SHP77 treated with DMSO at 0.1 percent for 48 hours (cell line): ENCODE measurements at places on chromosomes 2 and 18.

DNA sequence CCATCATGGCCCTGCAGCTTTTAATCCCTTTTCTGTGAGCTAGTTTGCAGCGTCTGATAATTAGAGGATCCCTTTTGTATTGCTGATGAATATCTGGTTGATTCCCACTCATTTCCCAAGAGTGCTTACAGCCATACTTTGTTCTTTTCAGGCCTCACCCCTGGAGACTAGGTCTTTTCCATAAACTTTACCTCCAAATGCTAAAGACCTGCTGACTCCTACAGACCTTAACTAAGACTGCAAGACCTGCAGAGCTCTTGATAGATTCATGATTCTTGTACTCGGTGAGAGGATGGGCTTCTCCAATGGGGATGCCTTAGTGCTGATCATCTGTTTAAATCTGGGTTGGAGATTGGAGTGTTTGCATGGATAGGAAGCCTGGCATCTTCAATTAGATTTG lies 33.1 kb upstream of the DYNAP start:
- DNase-seq: no peak

DNA sequence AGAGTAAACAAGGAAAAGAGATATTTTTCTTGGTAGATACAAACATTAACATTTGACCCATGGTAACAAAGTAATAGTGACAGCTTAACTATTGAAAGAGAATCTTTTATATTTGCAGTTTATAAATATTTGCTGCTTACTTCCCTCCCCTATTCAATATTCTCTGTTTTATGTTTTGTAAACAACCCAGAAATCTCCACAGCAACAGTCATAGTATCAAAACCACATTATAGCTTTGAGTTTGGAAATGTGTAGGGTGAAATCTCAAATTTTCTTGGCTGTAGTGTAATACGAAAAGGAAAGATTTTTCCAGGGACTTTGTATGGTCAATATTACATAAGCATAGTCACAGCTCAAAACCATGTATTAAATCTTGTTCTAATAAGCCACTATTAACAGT lies 511.2 kb downstream of the METTL4 start:
- DNase-seq: no peak

- no peak for DNase-seq
Observed at GRCh38 chr2:216327447-216327935, 44.8 kb downstream of the MARCHF4 start.

GRCh38 chr2:114859726-114860510 lies 417.5 kb downstream of the DPP10 start:
- DNase-seq: no peak

GRCh38 chr2:39411181-39411944 lies 25.7 kb downstream of the MAP4K3 start:
- DNase-seq: no peak

- DNase-seq: no peak
Observed at GRCh38 chr2:163711258-163711657, 24.6 kb downstream of the FIGN start.
